Activated naive CD4-positive, alpha-beta T cell (primary cell): ENCODE measurements at places on chromosomes 16 and 17.

DNA sequence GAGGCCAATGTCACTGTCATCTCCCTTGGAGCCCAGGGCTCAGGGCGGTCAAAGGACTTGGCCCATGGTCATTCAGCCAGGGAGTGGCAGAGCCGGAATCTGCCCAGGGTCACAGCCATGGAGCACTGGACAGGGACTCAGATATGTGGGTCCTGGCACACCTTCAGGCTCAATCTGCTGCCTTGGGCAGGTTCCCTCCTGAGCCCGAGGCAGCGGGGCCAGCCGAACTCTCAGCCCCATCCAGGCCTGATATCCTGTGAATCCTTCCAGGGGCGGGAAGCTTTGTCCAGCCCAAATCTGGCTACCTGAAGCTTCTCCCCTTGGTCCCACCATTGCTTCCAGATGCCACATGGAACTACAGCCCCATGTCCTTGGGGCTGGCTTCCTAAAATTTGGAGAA lies 12.2 kb upstream of the CDIPT start:
- no peak for DNase-seq

- no peak for DNase-seq
Measured at GRCh38 chr16:10839279-10839666, 20.7 kb upstream of the TVP23A start.

- DNase-seq: no peak
Measured at GRCh38 chr16:3214904-3215600, 19.9 kb downstream of the ZNF200 start.

DNA sequence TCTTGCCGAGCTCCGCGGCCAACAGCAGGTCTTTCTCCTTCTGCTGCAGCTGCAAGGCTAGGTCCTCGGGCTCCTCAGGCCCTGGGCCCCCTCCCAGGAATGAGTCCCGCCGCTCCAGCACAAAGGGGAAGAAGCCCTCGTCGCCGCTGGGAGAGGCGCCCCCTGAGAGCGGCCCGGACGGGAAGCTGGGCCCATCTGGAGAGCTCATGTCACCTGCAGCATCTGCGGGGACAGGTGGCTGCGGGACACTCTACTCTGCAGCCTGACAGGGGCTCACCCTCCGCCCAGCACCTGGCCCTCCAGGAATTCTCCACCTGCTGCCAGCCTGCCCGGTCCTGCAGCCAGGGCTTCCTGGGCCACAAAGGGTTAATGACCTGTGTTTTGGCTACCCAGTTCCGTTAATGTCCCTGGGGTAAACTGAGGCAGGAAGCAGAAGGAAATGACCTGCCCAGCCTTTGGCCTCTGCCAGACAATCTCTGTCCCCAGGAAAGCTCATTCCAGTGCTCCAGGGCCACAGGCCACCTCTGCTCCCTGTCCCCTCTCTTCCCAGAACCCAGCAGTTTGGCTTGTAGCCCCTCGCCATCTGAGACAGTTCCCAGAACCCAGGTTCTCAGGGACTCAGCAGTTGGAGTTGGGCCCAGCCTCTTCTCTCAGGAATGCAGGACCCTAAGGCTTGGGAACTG lies 1.3 kb downstream of the BICDL2 start:
- no peak for DNase-seq

DNA sequence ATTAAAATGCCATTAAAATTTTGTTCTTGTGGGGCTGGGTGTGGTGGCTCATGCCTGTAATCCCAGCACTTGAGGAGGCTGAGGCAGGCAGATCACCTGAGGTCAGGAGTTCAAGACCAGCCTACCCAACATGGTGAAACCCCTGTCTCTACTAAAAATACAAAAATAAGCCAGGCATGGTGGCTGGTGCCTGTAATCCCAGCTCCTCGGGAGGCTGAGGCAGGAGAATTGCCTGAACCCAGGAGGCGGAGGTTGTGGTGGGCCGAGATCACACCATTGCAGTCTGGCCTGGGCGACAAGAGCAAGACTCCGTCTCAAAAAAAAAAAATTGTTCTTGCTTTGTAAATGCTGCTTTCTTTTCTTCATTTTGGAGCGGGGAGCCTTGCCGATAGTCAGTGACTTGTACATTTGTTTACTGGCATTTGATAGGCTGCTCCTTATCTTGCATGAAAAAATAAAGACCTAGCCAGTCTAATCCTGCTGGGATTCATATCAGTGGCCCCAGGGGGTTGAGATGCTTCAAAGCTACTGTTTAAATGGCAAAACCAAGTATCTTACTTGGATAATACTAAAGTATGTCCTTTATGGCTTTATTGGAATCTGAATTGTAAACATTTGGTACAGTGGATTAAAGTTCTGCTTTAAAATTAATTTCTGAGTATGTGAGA lies 3.3 kb upstream of the CLTC start:
- no peak for DNase-seq

- DNase-seq: no peak
Measured at GRCh38 chr16:16093628-16094332, 129.5 kb downstream of the ABCC6 start.

DNA sequence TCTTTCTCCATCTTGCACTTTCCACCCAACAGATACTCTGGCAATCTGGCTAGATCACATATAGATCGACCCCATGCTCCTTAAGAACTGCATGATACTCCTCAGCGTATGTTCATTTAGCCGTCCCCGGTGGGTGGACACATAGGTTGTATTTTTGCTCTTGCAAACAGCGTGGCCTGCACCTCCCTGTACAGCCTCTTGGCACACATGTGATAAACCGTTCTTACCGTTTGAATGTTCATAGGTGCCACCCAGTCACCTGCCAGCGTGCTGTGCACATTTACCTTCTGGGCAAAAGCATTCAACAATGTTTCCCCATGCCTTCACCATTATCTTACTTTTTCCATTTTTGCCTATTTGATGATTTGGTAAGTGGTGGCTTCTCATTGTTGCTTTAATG lies 6.2 kb downstream of the TNP2 start:
- no peak for DNase-seq

GRCh38 chr16:83100679-83101078 lies 473.9 kb downstream of the CDH13 start:
- no peak for DNase-seq

- no peak for DNase-seq
Measured at GRCh38 chr17:42530952-42531454, 5.0 kb upstream of the NAGLU start.

- DNase-seq: no peak
Measured at GRCh38 chr16:85759136-85759535, 8.2 kb upstream of the C16orf74 start.

GRCh38 chr17:21452377-21453143 lies 76.4 kb downstream of the KCNJ12 start:
- no peak for DNase-seq

DNA sequence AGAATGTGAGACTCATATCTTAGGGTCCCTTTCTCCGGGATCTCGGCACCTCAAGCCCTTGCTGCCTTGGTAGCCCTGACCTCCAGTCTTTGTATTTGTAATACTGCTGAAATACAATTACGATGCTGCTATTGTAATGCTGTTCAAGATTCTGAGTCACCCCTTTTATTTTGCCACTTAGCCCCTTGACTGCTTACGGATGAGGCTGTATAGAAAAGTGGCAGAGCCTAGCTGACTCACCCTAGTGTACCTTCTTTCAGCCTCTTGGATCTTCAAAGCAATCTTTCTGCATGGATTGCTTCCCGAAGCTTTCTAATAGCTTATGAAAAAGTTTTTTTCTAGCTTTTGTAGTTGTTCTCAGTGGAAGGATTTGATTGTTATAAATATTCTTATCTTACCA lies 187.9 kb downstream of the KCNJ2 start:
- DNase-seq: no peak

- DNase-seq: no peak
Measured at GRCh38 chr16:30528799-30529457, 2.6 kb upstream of the ZNF768 start.

- no peak for DNase-seq
Measured at GRCh38 chr17:63278728-63279442, 167.2 kb downstream of the CYB561 start.

DNA sequence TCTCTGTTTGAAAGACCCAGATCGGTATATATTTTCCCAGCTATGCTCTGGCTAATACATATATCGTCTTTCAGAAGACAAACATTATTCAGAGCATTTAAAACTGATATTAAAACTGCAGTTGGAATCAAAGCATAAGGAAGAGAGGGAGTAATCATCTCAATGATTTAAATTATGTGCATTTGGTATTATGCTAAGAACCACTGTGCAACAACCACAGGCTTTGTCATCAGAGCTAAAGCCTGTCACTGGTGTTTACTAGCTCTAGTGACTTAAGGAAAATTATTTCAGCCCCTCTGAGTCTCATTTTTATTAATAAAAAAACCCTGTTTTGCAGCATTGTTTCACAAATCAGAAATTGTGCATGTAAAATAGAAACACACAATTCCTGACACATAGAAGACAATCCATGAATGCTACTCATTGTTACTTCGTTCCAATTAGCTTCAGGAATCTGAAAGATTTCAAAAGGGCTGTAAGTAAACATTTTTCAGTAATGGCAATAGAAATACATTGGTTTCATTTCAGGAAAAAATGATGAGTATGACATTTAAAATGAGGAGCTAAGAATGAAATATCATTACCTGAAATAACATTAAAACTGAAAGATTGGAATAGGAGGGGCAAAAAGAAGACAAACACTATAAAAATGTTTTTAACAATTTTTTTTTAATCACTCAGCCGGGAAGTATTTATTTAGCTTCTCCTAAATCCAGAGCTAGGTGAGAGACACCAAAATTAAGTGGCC lies 136.5 kb upstream of the ADAMTS18 start:
- no peak for DNase-seq

GRCh38 chr17:28041844-28042656 lies 427 bp upstream of the NLK start:
- DNase-seq: no peak

GRCh38 chr17:82055023-82055964 lies 3.6 kb downstream of the GPS1 start:
- no peak for DNase-seq

- no peak for DNase-seq
Measured at GRCh38 chr16:49200223-49200820, 81.3 kb downstream of the CBLN1 start.

DNA sequence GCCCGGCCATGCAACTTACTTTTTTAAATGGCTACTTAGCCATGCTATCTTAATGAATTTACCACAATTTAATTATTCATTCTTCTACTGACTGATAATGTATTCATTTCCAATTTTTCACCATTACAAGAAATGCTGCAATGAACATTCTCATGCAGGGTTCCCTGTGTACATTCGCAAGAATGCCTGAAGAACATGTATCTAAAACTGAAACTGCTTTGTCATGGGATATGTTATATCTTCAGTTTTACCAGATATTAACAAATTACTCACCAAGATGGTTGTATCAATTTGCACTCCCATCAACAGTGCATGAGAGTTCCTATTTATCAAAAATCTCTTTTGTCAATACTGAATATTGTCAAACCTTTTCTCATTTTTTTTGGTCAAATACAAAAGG lies 100.8 kb downstream of the SLC39A11 start:
- no peak for DNase-seq
